ENCODE measurements at places on chromosomes 3 and 15.

- DNase-seq, result no peak
Observed at GRCh38 chr3:23103764-23104163, 99.4 kb upstream of the UBE2E2 start.

DNA sequence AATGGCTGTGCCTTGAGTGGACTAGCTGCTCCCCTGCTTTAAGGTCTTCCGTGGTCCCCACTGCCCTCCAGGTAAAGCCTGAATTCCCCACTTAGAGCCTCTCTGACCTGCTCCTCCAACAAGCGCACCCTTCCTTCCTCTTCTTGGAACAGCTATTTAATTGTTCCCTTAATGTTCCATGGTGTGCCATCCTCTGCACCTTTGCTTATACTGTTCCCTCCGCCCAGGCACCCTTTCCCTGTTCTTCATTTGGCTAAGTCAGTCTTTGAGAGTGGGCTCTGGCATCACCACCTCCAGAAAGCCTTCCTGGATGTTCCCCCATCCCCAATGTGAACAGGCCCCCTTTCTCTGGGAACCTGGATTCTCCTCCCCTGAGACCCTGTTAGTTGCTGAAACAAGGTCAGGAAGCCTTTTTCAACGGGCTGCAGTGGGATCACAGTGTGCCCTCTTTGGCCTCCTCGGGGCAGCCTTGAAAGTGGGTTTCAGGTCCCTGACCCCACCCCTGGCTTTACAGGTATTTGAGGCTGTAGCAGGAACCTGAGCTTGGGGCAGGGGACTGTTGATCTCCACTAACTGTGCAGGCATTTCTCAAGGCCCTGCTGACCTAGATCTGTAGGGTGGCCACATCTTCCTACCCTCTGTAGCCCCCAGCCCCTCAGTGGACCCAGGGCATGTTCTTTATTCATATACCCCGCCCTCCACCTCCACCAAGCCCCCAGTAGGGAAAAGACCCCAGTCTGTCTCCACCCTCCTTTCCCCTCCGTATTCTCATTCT lies 5.0 kb downstream of the ISLR start:
- DNase-seq, result no peak

GRCh38 chr3:59263152-59263551 lies 213.3 kb upstream of the CFAP20DC start:
- peak; percentile 28 for DNase-seq

DNA sequence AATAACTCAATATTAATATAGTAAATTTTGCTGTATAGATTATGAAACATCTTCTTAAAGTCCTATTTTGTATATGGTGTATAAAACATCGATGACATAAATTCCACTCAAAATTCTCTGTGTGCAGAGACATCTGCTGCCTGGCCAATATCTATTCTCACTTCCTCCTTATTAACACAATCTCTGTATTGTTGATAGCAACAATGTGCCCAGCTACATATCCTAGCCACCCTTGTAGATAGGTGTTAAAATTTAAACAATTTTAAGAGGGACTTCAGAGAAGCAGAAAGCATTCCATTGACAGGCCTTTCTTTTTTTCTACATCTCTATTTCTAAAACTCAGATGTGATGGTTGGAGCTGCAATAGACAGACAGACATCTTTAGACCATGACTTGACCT lies 72.3 kb downstream of the FGF12 start:
- DNase-seq, result no peak

- DNase-seq, result no peak
Observed at GRCh38 chr3:147299656-147300055, 106.7 kb downstream of the ZIC4 start.

GRCh38 chr15:47473106-47473725 lies 244.1 kb upstream of the SEMA6D start:
- DNase-seq, result no peak

Data from kidney tubule cell (primary cell).